ENCODE measurements at places on chromosomes 12 and 14.

DNA sequence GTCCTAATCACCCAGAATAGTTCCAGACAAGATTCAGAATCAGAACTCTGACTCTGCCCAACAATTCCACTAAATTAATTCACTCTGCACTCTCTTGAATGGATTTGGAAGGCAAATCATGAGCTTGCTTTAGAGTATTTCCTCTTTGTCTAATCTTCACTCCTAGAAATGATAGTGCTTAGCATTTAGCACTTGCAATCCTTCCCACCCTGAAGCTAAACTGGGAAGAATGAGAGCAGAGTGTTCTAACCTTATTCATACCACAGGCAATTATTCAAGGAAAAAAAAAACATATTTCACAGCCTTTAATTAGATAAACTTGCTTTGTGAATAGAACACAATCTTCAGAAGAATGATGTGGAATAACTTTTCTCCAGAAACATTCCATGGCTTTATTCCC lies 264.6 kb downstream of the PAWR start:
- peak; percentile 70 for ATAC-seq

- ATAC-seq, result no peak
Measured at GRCh38 chr14:34030864-34031263, 80.0 kb upstream of the EGLN3 start.

GRCh38 chr12:91985002-91985787 lies 160.5 kb downstream of the BTG1 start:
- ATAC-seq, result peak; percentile 58

DNA sequence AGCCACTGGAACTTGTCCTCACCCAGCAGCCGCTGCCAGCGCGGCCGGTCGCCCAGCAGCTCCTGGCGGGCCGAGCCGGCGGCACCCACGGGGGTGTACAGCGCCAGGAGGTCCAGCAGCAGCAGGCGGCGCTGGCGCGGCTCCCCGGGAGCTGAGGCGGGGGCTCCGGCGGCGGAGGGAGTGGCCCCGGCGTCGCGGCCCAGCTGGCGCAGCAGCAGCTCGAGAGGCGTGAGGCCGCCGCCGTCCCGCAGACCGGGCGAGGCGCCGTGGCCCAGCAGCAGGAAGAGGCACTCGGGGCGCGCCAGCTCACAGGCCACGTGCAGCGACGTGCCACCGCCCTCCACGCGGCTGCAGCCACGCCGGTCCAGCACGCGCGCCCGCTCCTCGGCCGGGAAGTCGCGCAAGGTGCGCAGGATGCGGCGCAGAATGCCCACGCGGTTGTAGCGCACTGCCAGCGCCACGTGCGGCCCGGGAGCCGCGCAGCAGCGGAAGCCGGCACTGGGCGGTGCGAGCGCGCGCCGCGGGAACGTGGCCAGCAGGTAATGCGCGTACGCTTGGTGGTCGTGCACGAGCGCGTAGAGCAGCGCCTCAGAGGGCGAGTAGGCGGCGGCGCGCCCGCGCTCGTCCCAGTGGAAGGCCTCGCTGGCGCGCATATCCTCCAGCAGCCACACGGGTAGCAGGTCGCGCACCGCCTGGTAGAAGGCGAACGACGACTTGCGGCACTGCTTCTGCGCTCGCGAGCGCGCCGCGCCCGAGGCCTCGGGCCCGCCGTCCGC lies 2.3 kb downstream of the ANKRD9 start:
- no peak for ATAC-seq

DNA sequence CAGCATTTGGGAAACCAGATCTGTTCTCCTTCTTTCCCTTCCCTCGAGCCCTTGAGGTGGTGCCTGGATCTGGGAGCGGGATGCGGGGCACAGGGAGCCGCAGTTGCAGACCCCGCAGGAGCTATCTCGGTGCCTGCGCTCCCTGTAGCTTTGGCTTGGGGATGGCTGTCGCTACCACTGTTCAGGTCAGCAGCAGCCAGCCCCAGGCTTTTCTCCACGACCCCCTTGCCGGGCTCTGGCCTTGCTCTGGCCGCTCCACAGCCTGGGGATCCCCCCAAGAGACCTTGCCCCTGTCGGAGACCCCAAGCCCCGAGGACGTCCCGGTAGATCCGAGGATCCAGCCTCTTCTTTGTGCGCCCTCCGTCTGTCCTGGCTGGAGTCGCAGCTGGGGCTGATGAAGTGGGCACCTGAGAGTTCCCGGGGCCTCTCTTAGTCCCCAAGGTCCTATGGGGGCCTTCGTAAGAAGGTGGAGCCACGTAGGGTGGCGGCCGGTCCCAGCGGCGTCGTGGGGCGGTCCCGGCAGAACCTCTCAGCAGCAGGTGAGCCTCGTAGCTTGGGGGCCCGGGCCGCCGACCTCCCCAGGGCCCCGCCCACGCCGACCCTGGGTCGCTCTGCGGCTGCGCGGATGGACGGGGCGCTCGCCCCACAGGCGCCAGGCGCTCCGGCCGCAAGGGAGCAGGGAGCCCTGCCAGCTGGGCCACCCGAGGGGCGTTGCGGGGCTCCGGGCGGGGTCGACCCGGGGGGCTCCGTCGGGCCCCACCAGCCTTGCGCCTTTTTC lies 1.3 kb downstream of the DDN start:
- no peak for ATAC-seq

Data from motor neuron (in vitro differentiated cells).